ENCODE measurements at places on chromosomes 6 and 20.
A peak's percentile ranks its signal among the peaks of the same experiment; 100 is the strongest.

GRCh38 chr20:31691646-31692275 lies 30.9 kb downstream of the BCL2L1 start:
- DNase-seq, result no peak

- no peak for DNase-seq
Observed at GRCh38 chr20:23868321-23868720, 11.2 kb downstream of the CST5 start.

DNA sequence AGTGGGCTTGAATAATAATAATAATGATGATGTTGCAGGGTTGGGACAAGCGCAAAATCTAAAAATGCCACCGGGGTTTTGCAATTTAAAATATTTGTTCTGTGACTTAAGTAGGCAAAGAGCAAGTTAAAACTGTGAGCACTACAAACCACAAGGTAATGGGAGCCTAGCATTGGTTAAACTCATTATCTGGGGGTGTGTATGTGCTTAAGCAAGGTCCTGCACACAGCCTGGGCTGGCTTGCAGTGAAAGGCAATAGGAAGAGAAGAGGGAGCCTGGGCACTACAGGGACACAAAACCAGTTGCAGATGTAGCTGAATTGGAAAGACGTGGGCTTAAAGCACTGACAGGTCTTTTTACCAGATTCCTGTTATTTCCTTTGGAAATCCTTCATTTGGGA lies 11.7 kb downstream of the SIM1 start:
- DNase-seq, result no peak

DNA sequence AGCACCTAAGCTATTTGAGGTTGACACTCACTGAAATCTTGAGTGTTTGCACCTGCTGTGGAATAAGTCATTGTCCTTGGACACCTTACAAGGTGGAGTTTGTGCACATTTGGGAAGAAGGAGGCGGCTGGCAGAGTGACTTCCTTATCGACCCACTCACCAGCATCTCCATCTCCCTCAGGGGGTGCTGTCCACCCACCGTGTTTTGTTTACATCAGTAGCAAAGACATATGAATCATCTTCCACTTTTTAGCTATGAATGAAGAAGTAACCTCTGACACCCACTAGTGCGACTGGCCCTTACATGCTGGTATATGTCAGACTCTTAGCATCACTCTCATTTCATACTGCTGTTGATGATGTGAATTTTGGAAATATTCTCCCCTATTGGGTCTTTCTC lies 119.5 kb upstream of the SGK1 start:
- DNase-seq, result peak; percentile 63

DNA sequence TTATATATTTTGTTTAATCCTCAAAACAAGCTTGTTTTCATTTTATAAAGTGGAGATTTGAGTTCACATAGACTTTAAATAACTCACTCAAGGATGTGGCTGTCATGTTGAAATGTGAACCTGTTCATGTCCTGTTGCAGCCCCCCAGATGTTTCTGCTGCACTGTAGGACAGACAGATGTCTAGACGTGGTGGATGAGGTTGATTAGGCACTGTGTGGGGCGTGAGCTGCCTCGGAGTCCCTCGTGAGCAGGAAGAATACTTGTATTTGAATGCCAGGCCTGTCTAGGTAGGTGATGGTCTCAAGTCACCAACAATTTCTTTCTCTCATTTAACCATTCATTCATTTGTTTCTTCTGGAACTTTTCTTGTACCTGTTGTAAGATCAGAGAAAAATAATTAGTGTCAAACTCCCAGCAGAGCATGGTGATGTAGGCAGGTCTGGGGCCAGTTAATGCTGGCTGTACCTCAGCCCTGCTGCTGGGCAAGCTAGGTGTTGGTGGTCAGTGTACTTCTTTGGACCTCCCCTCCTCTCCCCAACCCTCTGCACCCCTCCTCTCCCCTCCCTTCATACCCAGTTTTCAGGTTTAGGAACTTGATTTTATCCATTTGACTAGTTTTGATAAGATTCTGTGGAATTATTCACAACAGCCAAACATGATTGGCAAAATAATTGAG lies 34.0 kb downstream of the AFDN start:
- DNase-seq, result no peak

DNA sequence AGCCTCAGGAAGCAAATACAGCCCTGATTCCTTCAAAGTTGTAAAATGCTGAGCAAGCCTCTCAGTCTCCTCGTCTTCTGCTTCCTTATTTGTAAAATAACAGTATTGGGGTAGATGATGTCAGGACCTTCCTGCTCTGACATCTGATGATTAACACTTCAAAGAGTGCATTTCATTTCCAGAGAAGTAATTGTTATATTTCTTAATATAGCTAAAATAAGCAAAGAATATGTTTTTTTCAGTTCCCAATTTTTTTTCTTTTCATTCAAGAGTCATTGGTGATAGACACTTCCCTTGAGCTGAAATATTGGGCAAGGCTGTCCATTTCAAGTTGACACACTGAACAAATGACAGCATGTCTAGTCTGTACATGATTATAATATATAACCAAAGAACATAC lies 53.4 kb downstream of the SLX4IP start:
- DNase-seq, result no peak

DNA sequence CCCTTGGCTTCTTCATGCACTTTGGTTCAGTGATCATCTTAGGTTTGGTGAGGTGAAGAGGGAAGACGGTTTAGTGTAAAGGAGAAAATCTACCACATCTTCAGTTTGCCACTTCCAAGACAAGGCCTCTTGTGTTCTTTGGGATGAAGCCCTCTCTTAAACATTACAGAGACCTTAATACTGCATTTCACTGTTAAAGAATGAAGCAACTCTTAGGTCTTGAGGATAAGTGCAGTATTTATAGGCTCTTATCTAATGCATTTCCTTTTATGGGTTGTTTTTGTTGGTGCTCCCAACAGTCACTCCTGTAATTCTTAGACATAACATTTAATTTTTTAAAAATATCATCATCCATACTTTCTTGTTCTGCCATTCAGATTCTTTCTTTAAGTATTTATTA lies 139.9 kb upstream of the LAMP5 start:
- no peak for DNase-seq

DNA sequence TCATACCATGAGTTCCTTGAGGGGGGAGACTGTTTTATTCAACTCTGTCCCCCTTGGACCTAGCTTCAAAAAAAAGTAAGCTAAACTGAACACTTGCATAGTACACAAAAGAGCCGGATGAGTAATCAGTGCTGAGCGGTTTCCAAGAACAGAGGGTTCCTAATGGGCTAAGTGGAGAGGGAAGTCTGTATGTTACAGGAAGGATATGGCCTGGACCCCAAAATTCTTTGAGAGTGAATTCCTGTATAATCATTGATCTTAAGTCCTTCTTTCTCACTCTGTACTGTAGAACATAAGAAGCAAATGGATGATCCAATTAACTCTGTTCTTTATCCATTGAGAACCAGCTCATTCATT lies 324.7 kb upstream of the CNR1 start:
- DNase-seq, result no peak

DNA sequence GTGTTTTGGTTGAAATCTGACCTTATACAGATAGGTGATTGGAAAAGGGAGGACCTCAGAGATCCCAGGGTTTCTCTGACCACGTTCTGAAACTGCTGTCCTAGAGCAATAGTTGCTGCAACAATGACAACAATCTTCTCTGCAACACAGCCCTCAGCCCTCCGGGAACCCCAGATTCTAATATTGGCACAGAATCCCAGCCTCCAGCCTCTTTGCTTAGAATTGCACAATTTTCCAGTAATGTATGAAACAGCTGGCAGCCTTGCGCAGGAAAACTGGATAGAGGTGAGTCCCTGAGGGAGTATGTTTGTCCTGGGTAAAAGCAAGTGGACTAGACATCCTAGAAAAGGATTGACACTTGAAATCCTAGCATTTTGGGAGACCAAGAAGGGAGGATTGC lies 30.4 kb upstream of the PNRC1 start:
- no peak for DNase-seq

GRCh38 chr20:50537546-50538201 lies 27.5 kb downstream of the PTPN1 start:
- no peak for DNase-seq

- no peak for DNase-seq
Observed at GRCh38 chr6:4774296-4774695, 1.9 kb upstream of the CDYL start.

DNA sequence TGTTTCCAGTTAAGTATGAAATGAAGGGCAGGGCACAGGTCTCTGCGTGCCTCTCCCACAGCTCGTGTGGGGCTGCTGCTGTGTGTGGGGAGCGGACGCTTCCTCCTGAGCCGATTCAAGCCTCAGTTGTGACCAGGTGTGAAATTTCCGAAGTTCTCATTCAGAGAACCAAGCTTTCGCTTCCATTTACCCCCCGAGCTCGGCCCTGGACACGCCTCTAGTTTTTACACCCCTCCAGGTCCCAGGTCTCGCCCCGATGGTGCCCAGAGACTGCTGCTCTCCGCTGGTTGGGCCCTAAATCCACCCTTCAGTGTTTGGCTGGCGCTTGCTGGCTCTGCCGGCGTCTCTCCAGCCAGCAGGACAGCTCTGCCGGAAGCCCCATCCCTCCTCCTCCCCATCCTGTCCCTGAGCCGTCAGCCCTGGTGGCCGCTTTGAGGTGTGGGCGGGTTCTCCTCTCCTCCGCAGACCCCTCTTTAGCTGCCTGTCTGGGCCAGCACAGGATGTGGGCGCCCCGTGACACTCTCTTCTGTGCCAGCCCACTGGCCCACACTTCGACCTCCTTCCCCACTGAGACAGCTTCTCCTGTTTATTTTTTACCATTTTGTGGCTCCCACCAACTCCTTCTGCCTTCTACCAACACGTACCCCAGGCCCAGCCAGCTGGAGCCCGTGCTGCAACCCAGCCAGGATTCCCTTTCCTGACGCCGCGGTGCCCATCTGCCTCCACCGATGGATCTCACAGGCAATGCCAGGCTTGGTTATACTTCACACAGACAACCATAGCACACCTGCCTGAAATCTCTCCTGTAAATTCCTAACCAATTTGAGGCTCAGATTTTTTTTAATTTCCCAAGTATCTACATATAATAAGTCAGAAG lies 142.8 kb downstream of the DLL1 start:
- peak; percentile 52 for DNase-seq

GRCh38 chr6:41939848-41940758 lies 1.5 kb downstream of the CCND3 start:
- peak; percentile 6 for DNase-seq

GRCh38 chr6:151722342-151722741 lies 85.1 kb upstream of the ESR1 start:
- DNase-seq, result no peak

GRCh38 chr6:151101816-151102694 lies 137.7 kb upstream of the AKAP12 start:
- DNase-seq, result no peak

- no peak for DNase-seq
Observed at GRCh38 chr6:10383331-10384090, 31.4 kb downstream of the TFAP2A start.

DNA sequence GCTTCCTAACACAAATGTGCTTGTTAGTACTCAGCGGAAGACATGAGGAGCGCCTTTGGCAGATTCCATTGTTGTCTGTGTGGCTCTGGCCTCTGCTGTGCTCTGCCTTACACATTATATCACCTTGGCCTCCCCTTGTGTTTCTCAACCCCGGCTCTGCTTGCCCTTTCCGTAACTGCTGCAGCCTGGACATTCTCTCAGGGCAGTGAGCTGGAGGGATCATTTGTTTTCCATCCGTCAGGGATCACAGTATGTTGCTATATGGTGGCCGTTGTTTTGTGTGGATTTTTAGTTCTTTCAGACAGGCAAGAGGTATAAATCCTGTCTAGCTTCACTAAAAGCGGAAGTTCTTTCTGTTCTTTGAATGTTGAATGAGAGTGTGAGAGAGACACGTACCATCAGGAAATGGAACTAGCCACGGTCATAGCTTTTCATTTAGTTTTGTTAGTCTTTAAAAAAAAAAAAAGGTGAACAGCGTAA lies 175.1 kb downstream of the JARID2 start:
- DNase-seq, result no peak

DNA sequence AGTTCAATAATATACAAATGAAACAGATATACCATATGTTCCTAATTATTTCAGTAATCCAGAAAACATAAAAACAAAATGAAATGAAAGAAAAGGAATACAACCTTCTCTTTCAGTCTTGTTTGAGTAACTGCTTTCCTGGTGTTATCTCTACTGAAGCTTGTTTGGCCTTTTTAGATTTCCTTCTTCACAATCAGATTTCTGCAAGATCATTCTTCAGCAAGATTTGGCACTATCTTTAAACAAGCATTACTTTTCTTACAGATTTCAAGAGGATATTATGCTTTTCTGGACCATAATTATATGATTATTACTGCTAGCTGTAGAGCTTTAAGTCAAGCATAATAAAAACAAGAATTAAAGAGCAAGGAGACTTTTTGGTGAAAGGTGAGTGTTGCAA lies 120.2 kb downstream of the MYB start:
- DNase-seq, result no peak

- DNase-seq, result no peak
Observed at GRCh38 chr20:23366384-23366783, 4.4 kb downstream of the GZF1 start.

DNA sequence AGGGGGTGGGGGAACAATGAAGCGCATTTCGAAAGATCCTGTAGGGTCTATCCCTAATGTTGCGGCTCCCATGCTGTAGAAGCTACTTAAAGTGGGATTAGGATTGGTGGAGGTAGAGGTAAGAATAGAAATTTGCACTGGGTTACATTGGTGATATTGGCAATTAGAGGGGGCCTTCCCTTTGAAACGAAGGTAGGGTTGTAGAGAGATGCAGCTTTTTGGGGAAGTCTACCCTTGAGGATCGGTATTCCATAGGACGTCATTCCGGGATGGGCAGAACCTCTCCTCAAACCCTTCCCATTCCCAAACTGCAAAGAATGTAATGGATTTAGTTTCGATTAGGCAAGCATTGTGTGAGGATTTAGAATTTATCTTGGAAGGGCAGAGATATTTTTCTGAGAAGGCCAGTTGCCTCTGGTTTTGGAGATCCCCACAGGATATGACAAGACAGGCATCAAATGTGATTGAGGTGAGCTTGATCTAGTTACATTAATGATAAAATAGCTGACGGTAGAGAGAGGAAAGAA lies 5.4 kb upstream of the ZNFX1 start:
- no peak for DNase-seq

DNA sequence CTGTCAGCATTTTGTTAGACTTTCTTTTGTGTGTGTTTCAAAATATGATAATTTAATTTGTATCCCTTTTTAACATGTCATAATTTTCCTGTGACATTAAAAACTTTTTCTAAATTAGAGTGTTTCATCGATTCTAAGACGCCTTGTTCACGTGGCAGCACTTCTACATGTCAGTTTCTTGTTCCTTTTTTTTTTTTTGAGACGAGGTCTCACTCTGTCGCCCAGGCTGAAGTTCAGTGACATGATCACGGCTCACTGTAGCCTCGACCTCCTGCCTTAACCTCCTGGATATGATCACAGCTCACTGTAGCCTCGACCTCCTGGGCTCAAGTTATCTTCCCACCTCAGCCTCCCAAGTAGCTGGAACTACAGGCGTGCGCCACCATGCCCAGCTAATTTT lies 27.6 kb upstream of the ADRM1 start:
- no peak for DNase-seq

GRCh38 chr6:13681305-13682061 lies 30.2 kb downstream of the RANBP9 start:
- DNase-seq, result no peak

GRCh38 chr20:2429051-2429450 lies 41.5 kb downstream of the SNRPB start:
- DNase-seq, result no peak

GRCh38 chr20:33526769-33527168 lies 36.9 kb downstream of the CBFA2T2 start:
- DNase-seq, result no peak

Data from CD4-positive, alpha-beta T cell treated with Interferon gamma for 1 hour (primary cell).